ENCODE measurements at places on chromosomes 5 and 9.

DNA sequence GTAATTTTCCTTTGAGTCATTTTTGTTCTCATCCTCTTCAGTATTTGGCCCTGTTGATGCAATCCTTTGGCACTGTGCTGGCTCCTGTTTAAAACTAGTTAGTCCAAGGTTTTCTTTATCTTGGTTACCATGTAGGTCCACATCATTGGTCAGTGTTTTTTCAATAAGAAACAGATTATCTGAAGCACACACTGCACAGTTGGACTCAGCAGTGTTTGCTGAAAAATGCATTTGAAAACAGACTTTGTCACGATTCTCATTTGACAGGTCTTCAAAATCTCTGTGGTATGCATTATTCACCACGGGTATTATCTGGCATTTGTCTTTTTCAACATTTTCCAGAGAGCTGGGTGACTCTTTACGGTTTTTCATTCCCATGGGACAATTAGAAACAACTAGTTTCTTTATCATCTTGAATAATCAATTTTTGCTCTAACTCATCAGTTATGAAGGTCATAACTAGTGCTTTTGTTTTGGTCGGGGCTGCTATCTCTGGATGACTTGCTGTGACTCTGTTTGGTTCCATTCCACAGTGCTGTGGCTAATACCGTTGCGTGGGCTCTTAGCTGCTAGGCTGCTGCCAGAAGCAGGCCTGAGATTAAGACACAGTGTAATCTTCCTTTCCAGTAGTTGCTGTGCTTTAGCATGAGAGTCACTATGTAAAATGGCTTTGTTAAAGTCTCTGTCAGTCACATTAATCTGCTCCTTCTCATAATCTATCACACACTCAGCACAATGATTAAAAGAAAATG is 36.2 kb downstream of the NUDT12 start:
- no peak for DNase-seq

DNA sequence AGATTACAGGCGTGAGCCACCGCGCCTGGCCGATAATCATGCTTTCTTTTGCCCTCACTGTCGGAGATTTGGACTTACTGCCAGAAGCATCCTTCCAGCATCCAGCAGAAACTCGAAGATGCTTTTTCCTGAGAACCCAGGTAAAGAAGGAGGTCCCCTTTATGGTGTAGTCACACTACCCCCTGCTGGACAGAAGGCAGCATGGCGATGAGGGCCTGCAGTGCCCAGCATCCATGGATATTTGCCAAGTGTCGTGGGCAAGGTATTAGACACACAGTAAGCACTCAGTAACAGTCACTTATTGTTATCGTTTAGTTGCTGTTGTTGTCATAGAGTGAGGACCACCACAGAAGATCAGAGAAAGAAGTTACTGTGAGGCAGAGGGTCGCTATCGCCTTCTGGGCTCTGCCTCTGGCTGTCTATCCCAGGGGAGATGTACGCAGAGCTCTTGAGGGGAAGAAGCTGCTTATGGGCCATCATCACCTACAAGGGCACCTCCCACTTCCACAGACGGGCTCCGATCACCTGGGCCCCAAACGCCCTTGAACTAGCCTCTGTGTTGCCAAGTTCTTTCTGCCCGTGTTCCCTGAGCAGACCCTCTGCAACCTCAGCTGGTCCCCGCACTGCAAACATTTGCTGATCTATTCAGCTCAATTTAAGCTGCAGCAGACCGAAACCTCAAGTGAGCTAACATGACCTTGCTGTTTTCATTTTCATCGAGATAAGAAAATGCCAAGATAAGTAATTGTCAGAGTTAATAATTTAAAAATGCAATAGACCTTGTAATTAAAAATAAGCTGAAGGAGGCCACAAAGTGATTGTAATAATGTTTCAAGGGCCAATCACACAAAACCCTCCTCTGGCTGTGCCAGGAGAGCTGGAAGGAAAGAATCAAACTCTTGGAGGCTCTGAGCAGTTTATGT is 23.9 kb downstream of the C5orf15 start:
- DNase-seq, result no peak

DNA sequence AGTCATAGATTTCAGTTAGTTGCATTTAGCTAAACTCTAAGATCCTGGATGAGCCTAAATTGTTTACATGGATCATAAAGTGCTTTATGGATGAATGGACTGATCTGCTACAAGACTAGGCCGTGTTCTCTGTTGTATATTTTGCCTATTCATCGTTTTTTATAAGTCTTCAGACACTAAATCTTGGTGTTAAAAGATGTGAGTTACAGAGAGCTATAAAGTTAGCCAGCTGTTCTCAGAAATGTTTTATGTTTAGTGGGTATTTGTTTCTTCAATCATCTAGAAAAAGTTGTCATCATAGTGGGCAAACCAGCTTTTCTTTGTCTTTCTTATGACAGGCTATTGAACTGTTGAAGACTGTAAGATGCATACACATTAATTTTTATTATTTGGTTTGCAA is 585.8 kb upstream of the SEMA6A start:
- DNase-seq, result no peak

DNA sequence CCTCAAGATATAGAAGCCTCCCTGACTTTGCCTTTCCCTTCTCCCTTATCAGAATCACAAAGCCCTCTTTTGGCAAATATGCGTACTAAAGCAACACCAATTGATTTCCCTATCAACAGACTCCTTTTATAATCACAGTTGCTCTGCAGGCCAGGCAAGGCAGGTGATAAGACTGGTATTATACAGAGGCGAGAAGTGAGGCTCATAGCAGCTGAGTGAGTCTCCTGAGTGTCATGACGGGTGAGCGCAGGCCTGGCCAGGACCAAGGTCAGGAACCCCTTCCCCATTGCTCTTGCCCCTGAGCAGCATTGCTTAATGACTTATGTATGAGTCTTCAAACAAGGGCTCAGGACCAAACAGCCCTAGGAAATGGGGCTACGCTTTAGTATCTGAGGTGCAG is 70.8 kb downstream of the FBXO38 start:
- no peak for DNase-seq

GRCh38 chr9:121686930-121687541 is 35.6 kb downstream of the DAB2IP start:
- no peak for DNase-seq

DNA sequence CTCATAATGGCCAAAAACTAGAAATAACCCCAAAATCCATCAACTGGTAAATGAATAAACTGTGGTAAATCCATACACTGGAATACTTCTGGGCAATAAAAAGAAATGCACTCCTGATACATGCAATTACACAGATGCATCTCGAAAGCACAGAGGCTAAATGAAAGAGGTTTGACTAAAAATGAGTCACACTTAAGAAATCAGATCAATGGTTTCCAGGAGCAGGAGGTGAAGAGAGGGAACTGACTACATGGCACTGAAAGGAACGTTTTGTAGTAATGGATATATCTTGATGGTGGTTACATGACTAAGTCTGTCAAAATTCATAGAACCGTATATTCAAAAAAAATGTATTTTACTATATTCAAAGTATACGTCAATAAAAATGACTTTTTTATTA is 42.4 kb downstream of the STRBP start:
- no peak for DNase-seq

DNA sequence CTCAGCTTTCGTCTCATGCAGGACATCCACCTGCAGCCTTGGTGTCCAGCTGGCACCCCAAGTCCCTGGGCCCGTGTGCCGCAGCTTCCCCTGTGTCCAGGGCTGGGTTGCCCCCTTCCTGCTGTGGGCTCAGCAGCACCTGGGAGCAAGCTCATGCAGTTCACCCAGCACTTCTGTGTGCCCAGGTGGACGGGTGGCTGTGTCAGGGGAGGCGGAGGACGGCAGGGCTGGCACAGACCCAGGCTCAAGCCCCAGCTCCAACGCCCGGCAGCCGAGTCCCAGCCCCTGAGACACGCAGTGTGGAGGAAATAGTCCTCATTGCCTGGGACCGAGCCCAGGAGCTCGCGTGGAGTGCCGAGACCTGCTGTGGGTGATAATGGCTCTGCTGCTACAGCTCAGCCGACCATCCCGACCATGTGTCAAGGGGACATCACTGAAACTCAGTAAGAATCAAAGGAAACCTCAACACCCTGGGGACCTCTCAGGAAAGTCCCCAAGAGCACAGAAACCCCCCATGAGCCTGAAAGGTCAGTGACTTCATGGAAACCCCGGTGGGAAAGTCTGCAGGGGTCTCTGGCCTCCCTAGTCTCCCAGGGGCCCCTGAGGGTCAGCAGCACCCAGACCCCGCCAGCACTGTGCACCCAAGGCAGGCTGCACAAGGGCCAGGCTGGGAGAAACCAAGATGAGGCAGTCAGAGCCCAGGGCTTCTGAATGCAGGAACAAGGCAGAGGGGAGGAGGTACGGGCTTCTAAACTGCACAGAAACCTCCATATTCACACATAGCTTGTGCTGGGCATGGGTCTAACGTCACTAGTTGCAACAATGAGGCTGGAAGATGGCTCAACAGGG is 38.8 kb downstream of the LPCAT1 start:
- no peak for DNase-seq

DNA sequence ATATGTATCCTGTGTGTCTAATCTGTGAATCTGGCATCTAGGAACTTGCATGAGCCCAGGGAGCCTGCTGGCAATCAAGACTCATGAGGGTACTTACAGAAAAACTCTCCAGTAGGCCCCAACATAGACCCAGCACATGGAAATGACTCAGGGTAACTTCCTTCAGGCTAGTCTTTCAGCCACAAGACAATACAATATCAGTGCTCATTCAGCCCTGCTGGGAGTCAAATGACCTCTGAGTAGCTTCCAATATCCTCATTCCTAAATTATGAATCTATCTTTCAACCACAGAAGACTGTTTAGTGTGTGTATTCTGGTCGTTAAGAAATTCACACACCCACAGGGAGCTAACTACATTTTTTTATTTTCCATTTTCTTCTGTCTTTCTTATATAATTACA is 1273.0 kb downstream of the EFNA5 start:
- DNase-seq, result no peak

GRCh38 chr5:141769671-141770070 is 87.6 kb upstream of the ARAP3 start:
- no peak for DNase-seq

DNA sequence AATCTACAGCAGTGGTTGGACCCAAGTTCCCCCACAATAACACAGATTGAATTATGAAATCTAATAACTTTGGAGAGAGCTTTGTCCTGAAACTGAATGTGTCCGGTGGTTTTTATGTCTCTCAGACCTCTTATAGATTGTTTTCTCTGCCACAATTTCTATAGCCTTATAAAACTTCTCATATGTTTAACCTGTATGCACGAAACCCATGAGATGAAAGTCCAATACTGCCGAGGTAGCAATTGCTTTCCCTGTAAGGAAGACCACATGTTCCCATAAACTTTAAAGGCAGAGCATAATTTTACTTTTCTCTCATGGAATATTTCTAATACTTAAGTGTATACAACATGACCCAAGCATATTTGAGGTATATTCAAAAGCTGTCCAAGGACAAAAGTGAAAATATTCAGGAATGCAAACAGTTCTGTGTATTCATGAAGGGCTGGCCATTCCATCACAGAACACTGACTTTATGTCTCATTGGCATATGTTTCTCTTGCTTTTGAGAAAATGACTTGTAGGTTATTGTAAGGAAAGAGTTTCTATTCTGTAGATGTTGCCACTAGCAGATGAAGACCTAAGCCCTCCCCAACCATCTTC is 94.4 kb upstream of the TLE4 start:
- DNase-seq, result no peak

- DNase-seq, result no peak
Measured at GRCh38 chr9:134591573-134591981, 50.0 kb upstream of the COL5A1 start.

- DNase-seq, result no peak
Measured at GRCh38 chr5:67165526-67166459, 30.8 kb downstream of the CD180 start.
